ENCODE measurements at places on chromosomes 4 and X.

DNA sequence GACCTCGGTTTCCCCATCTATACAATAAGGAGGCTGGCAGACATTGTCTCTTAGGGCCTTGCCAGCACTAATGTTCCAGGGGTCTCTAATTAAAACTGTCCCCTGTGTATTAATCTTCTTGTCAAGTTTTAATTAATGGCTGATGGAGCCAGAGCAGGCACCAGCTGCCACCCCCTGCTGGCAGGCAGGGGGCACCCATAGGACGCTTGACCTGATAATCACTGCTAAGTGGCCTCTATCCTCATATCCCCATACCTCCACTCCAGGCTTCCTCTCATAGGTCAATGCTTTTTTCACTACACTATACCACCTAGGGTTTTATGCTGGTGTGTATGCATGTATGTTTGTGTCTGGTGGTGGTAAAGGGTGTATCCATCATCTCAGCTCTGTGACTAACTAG, 89.4 kb downstream of the EFNB1 start:
- DNase-seq: peak; percentile 13

GRCh38 chr4:56656346-56656643, 24.8 kb downstream of the HOPX start:
- DNase-seq: no peak

GRCh38 chr4:153142700-153143438, 61.4 kb upstream of the TRIM2 start:
- peak; percentile 70 for DNase-seq

DNA sequence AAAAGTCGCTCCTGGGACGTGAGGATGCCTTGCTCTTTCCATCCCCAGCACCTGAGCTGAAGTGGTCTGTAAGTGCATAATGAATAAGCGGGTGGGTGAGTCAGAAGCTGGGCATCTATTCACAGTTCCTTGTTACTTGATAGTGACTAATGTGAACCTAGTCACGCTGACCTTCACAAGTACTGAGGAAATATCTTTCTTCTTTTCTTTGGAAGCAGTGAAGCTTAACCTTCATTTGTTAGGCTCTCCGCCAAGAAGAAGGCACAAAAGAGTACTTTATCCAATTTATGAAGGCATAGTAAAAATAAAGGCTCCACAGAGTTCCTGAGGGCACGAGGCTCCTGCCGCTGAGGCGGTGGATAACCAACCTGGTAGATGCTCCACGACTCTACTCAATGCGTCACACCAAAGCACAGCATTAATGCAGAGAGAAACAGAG, 475.7 kb upstream of the SLIT2 start:
- DNase-seq: peak; percentile 96

DNA sequence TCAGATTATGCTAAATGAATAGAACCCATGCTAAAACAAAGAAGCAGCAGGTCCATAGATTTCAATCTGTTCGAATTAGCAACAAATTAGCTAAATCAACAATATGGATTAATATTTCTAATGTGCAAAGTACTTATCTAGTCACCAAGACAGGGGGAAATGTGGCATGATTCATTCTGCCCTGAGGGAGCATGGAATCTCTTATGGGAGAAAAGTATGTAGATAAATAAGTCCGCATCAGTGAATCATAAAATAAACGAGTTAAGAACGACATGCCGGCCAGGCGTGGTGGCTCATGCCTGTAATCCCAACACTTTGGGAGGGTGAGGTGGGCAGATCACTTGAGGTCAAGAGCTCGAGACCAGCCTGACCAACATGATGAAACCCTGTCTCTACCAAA, 102.1 kb downstream of the ANOS1 start:
- DNase-seq: peak; percentile 93

Data from PC-3 (cell line).